NCI-H146 (cell line): ENCODE measurements at places on chromosomes 12 and 14.
A peak's percentile ranks its signal among the peaks of the same experiment; 100 is the strongest.

GRCh38 chr12:57813971-57814772, 4.4 kb downstream of the AVIL start:
- DNase-seq: no peak

DNA sequence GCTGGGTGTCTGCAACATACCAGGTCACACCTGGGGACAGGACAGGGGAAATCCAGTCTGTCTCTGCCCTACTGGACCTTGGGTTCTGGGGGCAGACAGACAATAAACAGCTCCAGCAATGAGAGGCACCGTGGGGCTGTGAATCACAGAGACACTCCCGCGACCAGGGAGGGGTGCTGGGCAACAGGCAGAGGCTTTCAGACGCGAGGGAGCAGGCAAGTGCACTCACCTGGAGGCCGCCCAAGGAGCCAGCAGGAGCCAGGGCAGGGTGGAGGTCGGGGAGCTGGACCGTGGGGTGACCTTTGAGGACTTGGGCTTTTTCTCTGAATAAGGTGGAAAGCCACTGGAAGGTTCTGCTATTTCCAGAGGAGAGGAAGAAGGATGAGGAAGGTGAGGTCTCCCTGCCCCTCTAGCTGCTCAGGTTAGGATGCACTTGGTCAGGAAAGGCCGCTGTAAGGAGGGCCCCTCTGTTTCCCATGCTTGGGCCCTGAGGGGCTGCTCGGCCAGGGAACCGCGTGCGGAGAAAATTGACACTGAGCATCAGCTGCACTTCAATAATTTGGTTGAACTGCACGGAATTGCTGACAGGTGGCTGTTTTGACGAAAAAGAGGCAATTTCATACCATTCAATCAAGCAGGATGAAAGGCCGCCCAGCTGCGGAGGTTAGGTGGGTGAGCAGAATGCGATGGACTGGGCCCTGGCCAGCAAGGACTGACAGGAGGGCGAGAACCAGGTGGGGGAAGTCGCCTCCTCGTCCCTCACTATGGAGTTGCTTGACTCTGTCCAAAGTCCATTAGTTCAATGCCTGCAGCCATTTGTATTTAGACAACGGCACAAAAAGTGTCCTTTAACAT, 42.2 kb downstream of the JAG2 start:
- DNase-seq: peak; percentile 40

DNA sequence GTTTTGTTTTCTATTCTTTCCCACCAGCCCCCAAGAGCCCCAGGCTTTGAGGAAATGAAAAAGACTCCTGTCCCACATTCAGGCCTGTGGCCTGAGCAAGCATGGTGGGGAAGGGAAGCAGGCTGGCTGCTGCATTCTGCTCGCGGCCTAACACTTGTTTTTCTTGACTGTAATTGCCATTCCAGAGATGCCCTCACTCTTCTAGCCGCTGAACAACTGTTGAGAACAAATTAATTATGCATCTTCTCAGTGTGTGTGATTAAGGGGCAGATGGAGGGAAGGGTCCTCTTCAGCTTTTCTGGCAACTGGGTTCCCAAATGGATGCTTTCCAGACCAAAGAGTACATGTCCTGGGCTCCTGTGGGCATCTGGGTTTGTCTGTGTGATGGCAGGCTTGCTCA, 43.3 kb downstream of the ADCK1 start:
- no peak for DNase-seq

DNA sequence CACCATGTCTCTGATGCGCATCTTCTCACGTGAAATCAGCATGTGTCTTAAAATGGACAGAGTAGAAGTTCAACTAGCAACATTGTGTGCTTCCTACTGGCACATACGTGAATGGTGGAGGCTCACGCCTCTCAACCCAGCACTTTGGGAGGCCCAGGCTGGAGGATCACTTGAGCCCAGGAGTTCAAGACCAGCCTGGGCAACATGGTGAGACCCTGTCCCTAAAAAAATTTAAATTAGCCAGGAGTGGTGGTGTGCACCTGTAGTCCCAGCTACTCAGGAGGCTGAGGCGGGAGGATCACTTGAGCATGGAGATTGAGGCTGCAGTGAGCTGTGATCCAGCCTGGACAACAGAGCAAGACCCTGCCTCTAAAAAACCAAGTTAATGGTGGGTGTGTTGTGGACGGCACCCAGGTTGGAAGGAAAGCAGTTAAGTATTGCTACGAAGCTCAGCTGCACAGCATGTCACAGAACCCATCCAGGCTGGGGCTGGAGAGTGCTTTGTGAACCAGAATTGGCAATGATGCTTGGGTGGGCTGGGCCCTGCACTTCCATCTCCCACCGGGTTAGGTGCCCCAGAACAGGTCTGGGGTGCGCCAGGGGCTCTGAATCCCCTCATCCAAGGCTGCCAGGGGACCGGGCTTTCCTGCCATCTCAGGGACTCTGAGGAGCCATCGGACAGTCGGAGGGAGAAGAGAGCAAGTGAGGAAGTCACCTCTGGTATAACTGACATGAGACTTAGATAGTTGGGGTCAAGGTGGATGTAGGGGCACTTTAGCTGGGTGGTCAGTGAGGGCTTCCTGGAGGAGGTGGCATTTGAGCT, 33.0 kb upstream of the ULK1 start:
- no peak for DNase-seq

GRCh38 chr14:94805680-94806288, 35.9 kb upstream of the GSC start:
- no peak for DNase-seq
